Common myeloid progenitor, CD34-positive (primary cell): ENCODE measurements at places on chromosomes 6 and 20.

DNA sequence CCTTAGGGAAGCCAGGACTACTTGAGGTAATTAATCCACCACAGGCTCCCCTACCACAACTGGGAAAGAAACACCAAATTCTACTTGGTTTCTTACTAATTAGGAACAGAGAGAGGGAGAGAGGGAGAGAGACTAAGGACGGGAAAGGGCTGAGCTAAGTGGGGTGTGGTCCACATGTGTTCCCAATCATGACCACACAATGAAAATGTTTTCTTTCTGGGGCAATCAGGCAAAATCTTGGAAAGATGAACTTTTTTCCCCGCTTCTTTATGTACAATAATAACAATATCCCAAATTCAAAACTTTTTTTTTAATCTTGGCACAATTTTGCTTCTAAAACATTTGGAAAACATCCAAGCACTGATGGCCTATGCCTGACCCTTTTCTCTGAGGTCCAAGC lies 734.4 kb downstream of the MAFB start:
- no peak for DNase-seq
- no peaks in the 10 kb centered on the region for H3K27me3 ChIP-seq
- H3K36me3 ChIP-seq = no peaks in the 10 kb centered on the region
- no peak overlapping the region for H3K27ac ChIP-seq
- no peaks in the 10 kb centered on the region for H3K4me1 ChIP-seq
- H3K4me3 ChIP-seq = no peak overlapping the region

- H3K27me3 ChIP-seq = no peaks in the 10 kb centered on the region
- peaks cover 39% of the 10 kb centered on the region for H3K4me1 ChIP-seq
- H3K36me3 ChIP-seq = no peaks in the 10 kb centered on the region
These were observed 100.3 kb downstream of the TMEM242 start for GRCh38 chr6:157223021-157223430.

GRCh38 chr6:106134087-106134770 lies 48.1 kb downstream of the PRDM1 start:
- no peak overlapping the region for H3K4me3 ChIP-seq
- DNase-seq = no peak
- no peaks in the 10 kb centered on the region for H3K4me1 ChIP-seq
- H3K27ac ChIP-seq = no peak overlapping the region

GRCh38 chr20:49381558-49382493 lies 100.6 kb downstream of the KCNB1 start:
- H3K36me3 ChIP-seq = no peaks in the 10 kb centered on the region
- DNase-seq = no peak
- no peak overlapping the region for H3K4me3 ChIP-seq
- no peaks in the 10 kb centered on the region for H3K4me1 ChIP-seq

DNA sequence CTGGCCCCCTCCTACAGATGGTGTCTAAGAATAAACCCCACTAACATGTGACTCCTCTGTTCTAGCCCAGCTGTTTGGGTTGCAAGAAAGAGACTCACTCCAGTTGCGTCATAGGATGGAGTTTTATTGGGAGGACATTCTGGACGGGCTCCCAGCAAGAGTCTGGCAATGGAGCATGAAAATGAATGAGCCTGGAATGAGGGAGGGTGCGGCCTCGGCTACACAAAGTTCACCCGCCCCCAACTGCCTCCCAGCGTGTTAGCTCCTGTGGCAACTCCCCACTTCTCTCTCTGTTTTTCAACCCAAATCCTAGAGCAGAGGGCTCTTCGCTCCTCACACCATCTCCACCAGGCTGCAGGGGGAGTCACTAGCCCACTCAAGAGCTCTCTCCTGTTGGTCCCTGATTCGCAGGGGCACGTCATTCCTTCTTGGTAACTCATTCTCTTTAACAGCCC lies 5.1 kb upstream of the ADAM33 start:
- peaks cover 6% of the 10 kb centered on the region for H3K4me1 ChIP-seq
- peaks cover 5% of the 10 kb centered on the region for H3K27me3 ChIP-seq
- DNase-seq = no peak

- H3K36me3 ChIP-seq = no peaks in the 10 kb centered on the region
- H3K27me3 ChIP-seq = no peaks in the 10 kb centered on the region
- H3K27ac ChIP-seq = no peak overlapping the region
- no peaks in the 10 kb centered on the region for H3K4me1 ChIP-seq
- no peak overlapping the region for H3K4me3 ChIP-seq
These were observed 152.4 kb downstream of the ADAT2 start for GRCh38 chr6:143298071-143298470.

DNA sequence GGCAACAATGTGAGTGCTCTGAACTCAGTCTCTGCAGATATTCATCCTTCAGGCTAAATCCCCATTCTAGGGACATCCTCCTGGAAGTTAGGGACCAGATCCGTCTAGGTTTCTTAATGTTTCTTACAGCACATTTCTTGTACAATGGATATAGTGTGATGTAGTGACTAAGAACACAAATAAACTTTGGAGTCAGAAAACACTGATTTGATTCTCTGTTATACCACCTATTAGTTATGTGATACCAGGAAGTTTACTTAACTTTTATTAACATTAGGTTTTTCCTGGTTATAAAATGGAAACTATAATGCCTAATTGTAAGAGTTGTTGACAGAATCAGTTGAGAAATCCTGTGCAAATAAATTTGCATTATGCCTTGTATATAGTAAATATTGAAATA lies 57.6 kb upstream of the KCNQ5 start:
- H3K36me3 ChIP-seq = no peaks in the 10 kb centered on the region
- H3K4me3 ChIP-seq = no peak overlapping the region
- no peaks in the 10 kb centered on the region for H3K4me1 ChIP-seq
- H3K27me3 ChIP-seq = no peaks in the 10 kb centered on the region
- H3K27ac ChIP-seq = no peak overlapping the region

GRCh38 chr6:148842296-148843019 lies 95.6 kb downstream of the UST start:
- DNase-seq = no peak
- no peaks in the 10 kb centered on the region for H3K27me3 ChIP-seq
- H3K4me3 ChIP-seq = no peak overlapping the region
- no peak overlapping the region for H3K27ac ChIP-seq

DNA sequence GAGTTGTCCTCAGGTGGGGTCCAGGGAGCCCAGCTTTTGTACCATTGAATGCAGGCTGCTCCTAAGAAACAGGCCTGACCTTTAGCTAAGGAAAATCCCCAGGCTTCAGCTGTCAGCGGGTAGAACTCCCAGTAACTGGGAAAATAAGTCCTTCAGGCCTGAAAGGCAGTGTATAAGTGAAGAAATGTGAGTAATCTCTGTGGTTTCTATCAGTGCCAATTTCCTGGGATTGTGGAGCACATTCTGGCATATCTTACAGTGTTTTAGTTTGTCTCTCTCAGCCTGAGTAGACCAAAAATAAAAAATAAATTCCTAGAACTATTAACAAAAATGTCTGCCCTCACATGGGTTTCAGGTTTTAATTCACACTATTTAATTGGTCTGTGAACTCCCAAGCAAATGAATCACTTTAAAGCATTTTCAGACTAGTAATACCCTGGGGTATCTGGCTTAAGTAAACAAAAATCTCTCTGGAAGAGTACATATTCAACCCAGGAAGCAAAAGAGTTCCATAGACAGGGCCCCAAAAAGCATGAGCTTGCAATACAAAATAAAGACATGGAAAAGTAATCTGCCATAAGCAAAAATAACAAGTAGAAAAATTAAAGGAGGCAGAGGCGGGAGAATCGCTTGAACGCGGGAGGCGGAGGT lies 566.2 kb upstream of the NOX3 start:
- peaks cover 7% of the 10 kb centered on the region for H3K36me3 ChIP-seq
- H3K4me3 ChIP-seq = no peak overlapping the region
- H3K4me1 ChIP-seq = peaks cover 5% of the 10 kb centered on the region
- no peak overlapping the region for H3K27ac ChIP-seq
- no peaks in the 10 kb centered on the region for H3K27me3 ChIP-seq

GRCh38 chr20:59223182-59223601 lies 59.6 kb downstream of the ZNF831 start:
- peak; percentile 28 for DNase-seq
- H3K27ac ChIP-seq = no peak overlapping the region
- H3K4me3 ChIP-seq = no peak overlapping the region
- peaks cover 13% of the 10 kb centered on the region for H3K4me1 ChIP-seq
- H3K27me3 ChIP-seq = no peaks in the 10 kb centered on the region
- no peaks in the 10 kb centered on the region for H3K36me3 ChIP-seq

DNA sequence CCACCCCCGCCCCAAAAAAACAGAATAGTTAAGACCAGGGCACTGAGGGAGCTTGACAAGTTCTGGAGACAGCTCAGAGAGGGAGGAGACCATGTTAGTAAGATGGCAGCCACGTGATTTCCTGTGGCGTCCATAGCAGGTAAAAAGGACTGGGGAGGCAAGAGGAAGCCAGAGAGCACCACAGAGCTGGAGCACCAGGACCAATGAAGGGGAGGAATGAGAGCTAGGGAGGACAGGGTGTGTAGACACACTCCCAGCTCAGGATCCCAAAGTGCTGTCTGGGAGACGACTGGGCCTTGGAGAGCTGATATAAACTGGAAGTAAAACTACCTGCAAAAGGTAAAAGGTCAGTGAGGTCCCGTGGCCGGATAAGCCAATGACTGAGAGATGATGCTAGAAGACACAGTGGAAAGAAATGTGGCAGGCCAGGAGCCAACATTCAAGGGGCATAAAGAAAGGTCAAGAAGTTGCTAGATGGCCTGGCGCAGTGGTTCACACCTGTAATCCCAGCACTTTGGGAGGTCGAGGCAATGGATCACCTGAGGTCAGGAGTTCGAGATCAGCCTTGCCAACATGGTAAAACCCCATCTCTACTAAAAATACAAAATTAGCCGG lies 39.0 kb downstream of the SLC23A2 start:
- H3K27me3 ChIP-seq = no peaks in the 10 kb centered on the region
- no peak overlapping the region for H3K27ac ChIP-seq
- no peak overlapping the region for H3K4me3 ChIP-seq
- DNase-seq = peak; percentile 31
